ENCODE measurements at places on chromosomes 2 and 18.
A peak's percentile ranks its signal among the peaks of the same experiment; 100 is the strongest.

DNA sequence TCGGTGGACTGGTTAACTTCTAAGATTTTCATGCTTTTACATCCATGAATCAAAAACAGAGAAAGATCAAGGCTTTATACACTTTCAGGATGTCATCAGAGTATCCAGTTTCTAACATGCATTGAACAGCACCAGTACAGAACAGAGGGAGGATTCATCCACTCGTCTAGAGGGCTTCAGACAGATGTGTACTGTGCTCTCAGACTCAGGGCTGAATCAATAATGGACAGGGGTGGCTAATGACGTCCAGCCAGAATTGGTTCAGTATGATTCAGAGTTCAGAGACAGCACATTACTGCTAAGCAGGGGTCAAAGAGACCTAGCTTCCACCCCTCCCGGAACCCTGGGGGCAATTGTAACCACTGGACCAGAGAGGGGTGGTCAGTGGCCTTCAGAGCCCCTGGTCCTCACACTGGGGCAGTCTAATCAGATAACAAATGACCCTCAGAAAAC, 37.3 kb downstream of the RNU4ATAC start:
- peak; percentile 38 for DNase-seq

DNA sequence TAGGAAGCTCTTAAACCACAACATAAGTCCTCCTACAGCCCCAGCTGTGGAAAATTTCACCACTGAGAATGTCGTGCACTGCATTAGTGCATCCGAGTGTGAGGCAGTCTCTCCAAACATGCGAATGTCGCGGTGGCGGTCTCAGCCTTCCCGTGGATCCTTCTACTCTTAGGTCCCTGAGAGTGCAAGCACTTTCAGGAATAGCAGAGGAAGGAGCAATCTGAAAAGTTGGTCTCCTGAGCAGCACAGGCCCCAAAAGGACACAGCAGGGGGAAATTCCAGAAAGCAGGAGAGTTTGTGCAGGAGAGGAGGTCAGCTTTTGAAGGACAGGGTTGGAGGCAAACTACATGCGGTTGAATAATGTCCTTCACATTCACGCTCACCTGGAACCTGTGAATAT, 440.5 kb upstream of the SMIM21 start:
- no peak for DNase-seq

- DNase-seq = no peak
These were observed 55.6 kb downstream of the BIN1 start for GRCh38 chr2:127051116-127052056.

GRCh38 chr2:37456479-37456878, 112.0 kb downstream of the QPCT start:
- DNase-seq = no peak

DNA sequence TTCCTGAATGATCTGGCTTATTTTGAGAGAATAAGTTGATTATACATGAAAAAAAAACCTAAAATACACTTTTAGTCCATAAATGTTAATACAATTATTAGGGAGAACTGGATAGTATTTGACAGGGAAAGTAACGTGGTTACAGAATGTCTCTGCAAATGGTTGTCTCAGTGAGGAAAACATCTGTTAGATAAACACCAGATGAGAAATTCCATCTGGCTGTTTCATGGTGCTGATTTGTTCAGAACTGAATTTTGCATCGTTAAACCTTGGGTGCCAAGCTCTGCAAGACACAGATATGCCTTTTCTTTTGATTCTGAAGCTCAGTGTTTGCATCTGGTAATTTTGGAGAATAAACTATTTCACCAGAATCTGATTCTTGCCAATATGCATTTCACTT, 90.4 kb downstream of the SCN3A start:
- peak; percentile 45 for DNase-seq

DNA sequence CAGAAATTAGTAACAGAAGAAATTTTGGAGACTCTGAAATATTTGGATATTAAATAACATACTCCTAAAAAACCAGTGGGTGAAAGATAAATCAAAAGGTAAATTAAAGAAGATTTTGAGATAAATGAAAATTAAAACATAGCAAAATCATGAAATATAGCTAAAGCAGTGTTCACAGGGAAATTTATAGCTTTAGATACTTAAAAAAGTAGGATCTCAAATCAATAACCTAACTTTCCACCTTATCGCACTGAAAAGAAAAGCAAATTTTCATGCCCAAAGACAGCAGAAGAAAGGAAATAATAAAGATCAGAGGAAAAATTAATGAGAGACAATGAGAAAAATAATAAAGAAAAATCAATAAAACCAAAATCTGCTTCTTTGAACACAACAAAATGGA, 135.1 kb upstream of the KLF7 start:
- no peak for DNase-seq

GRCh38 chr2:127067620-127068350, 39.2 kb downstream of the BIN1 start:
- DNase-seq = peak; percentile 68

DNA sequence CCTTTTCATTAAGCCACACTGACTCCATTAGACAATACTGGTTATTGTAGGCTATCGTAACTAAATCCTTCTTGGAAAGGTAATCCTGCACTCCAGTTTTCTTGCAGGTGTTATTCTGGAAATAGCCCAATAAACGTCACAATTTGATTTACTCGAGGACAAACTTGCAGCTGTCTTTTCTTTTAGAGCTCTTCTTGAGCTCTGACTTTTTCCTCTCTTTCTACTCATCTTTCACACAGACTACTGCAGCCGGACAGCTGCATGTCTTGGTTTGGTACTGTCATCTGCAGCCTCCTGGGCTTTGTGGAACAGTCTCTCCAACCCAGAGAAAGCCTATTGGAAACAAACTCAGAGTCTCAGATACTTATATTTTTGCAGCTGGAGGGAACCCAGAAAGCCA, 23.0 kb upstream of the MSGN1 start:
- DNase-seq = no peak

- DNase-seq = no peak
These were observed 14.4 kb upstream of the STON1 start for GRCh38 chr2:48515513-48515985.

GRCh38 chr18:24089076-24089475, 49.8 kb upstream of the CABYR start:
- DNase-seq = no peak

GRCh38 chr2:85578243-85579180, 1.1 kb downstream of the VAMP8 start:
- DNase-seq = no peak

DNA sequence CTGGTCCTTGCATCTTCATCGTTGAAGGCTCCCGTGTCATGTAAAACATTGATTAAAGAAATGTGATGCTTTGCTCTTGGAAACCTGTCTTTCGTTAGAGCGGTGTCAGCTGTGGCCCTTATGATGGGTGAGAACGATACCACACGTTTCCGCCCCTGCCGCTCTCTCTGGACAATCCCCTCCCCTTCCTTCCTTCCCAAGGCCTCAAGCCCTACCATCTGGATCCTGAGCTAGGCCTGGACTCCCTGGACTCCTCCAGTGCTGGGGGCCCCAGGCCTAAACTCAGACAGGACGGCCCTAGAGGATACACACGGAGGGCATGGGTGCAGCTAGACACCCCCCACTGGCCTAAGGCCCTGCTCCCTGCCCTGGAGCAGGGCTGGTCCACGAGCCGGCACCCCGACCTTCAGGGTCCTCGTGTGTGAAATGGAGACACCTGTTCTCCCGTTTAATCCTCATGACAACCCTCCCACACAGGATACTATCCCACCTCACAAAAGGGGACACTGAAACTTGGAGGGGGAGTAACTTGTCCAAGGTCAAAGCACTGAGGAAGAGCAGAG, 13.2 kb downstream of the BIN1 start:
- DNase-seq = no peak

DNA sequence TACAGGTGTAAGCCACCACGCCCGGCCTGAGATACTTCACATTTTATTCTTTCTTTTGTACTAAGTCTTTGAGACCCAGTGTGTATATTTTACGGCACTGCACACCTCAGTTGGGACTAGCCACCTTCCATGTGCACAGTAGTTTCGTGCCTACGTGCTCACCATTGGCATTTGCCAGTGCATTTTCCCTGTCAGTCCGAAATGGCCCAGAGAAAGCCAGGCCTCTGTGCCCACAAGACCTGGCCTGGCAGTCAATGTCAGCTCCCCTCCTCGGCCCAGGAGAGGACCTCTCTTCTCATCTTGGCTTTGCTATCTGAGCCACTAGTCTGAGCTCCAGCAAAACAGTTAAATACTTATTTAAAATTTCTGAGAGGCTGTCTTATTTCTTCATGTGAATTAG, 147.8 kb upstream of the KLHL29 start:
- no peak for DNase-seq

DNA sequence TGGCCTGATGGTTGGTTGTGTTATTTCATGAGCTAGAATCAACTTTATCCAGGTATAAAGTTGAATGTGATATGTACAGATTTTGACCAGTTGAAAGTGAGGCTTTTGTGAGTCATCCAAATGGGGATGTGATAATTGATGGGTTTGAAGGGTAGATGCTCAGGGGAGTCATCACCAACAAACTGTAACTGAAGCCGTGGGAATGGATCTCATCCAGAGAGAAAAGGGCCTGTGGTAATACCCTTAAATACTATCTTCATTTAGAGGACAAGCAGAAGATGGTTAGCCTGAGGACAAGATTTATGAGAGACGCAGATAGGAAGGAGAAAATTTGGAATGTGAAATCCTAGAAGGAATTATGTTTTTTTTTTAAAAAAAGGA, 90.5 kb upstream of the MYO3B start:
- DNase-seq = no peak

GRCh38 chr2:71742953-71743601, 289.7 kb downstream of the DYSF start:
- DNase-seq = peak; percentile 94

DNA sequence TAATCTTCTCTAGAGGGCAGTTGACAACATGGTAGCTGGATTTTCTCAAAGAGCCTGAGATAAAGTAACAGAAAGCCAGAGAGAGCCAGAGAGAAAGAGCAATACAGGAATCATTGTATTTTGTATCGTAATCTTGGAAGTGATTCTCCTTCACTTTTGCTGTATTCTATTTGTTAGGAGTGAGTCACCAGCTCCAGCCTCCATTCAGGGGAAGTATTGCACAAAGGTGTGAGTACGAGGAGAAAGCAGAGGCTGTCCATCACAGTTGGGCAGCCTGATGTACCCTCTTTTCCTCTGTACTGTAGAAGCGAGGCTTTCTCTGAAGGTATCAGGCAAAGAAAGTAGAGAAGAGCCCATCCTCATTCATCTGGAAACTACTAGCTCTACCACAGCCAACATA, 176.8 kb downstream of the KCNS3 start:
- no peak for DNase-seq

DNA sequence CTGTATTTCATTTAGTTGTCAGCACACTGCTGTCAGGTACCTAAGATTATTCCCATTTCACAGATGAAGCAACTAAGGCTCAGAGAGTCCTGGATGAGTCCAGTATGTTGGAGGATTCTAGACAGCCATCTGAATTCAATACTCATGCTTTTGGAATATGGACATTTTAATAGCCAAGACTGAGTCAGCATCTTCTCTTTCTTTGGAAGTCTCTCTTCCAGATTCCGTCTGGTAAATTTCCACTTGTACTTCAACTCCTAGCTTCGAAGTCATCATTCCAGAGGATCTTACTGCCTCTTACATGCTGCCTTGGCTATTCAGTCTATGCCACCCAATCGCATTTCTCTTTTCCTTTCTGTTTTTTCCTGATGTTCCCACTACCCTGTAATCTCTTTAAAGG, 40.6 kb downstream of the INSIG2 start:
- DNase-seq = no peak

DNA sequence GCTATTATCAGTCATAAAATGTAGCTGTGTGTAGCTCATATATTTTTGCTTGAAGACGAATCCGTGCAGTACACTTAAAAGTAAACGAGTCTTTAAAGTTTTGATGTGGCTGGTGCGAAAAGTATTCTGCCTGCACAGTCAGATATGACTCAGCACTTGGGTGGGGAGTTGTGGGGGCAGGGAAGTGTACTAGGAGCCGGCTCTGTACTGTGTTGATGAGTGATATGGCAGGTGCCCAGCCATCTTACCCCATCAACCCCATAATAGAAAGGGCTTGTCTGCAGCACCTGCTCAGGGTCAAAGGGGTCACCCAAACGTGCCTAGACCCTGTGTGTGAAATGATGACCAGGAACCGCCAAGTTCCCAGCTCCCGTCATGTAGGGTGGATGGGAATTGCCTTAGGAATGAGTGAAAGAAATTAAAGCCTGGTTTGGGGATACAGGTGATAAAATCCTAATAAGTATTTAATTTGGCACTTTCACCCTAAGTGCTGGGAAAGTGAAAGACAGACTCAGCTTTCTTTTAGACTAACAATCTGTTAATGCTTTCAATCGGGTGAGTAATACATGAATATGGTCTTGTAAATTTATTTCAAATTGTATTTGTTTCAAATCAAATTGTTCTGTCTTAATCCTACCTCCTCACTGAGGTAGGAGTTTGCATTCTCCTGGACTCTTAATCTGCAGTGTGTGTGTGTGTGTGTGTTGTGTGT, 48.0 kb downstream of the BCL2L11 start:
- DNase-seq = peak; percentile 87

DNA sequence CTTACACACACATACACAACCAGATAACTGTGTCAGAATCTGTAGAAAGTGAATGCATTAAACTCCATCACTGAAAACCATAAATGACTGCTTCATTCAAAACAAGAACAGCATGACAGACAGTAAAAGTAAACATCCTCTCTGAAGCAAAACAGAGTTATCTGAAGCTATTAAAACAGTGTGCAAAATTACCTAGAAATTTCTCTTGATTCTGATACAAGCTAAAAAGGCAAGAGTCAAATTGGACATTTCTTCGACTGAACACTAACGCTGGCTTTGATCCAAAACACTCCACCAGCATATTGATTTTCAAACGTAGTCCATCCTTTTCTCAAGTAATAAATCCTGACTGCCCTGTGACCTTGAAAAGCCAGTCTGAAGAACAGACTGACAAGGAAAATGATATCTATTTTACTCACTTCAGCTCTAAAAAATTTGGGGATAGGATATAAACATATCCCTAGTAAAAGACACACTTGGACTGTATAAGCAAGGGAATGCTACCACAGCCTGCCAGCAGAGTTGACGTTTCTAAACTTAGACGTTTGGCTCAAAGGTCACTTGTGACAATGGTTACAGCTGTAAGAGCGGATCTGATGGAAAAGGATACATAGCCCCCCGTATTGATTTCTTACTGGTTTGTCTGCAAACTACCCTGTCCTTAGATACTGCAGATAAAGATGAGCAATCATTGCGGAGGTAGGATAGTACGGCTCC, 128.9 kb upstream of the ITGB6 start:
- DNase-seq = no peak

DNA sequence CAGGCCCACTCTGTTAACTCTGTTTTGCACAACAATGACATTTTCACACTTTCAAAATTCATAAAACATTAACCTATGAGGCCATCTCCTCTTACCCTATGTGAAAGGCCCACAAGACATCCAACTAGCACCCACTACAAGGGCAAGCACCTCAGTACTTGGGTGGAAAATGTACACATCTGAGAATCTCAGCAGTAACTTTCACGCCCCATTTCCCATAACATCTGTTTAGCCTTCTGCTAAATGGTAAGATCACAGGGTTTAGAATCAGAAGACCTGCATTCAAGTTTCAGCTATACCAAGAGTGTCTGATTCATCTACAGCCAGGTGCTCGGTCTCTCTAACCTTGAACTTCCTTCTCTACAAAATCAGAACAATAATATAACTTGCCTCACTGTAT, 89.2 kb downstream of the SP100 start:
- no peak for DNase-seq
